ENCODE measurements at places on chromosomes 7 and 10. TPM values are rescaled to one million over a fixed set of nuclear protein-coding genes. Genes with fewer than 3 reads are reported as not detected.

DNA sequence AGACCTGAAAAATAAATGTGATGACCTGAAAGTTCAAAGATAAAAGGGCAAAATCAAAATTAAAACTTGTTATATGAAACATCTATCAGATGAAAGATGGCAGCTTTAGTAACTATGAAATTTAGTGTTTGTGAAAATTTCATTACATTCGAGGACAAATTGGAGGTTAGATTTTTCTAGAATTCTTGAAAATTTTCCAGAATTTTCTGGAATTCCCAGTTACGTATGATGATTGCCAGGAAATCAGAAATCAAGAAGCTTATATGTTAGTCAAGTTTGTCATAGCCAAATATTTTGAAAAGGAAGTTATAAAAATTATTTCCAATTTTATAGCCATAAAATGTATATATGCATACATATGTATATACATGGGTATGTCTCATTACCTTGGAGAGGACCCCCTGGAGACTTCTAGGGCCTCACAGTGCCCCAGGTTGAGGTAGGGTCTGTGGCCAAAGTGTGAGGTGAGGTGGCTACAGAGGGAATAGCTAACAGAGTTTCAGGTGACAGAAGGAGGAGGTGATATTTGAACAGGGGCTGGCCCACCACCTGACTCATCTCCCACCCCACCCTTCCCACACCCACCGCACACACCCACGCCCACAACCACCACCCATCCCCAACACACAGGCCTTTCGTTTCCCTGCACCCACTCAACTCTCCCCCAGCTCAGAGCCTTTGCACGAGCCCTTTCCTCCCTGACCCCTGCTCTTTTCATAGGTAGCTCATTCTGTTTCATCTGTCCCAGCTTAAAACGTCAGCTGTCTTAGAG lies 21.5 kb downstream of the C10orf105 start:
- DNase-seq, result no peak

- no peak for DNase-seq
Observed at GRCh38 chr7:15874774-15875173, 188.3 kb upstream of the MEOX2 start.

- DNase-seq, result no peak
Observed at GRCh38 chr10:106302961-106303360, 861.5 kb downstream of the SORCS1 start.

The TMEM236 gene
- 0.40 TPM for polyA plus RNA-seq

The ZNF804B gene
- polyA plus RNA-seq, result 0.05 TPM

GRCh38 chr7:69803699-69804516 lies 205.6 kb downstream of the AUTS2 start:
- DNase-seq, result no peak

GRCh38 chr7:66859794-66860645 lies 61.0 kb upstream of the TMEM248 start:
- DNase-seq, result no peak
